ENCODE measurements at places on chromosomes 5 and 9.

GRCh38 chr5:59661954-59662615, 231.4 kb downstream of the PDE4D start:
- DNase-seq, result peak; percentile 70

DNA sequence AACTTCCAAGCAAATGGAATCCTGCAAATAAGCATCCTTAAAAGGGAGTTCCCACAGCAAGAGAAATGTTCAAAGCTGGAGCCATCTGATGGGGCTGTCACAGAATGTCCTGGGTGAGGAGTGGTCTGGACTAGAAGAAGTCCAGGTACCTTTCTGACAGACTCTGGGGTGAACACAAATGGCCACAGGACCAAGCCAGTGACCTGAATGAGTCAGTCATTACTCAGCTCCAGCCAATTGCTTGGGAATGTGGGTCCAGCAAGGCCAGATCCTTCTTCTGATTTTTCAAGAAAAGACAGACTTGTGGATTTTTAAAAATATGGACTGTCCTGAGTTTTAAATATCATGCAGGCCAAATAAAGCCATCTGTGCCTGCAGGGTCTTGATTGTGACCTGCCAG, 30.1 kb downstream of the GALNT10 start:
- DNase-seq, result no peak

DNA sequence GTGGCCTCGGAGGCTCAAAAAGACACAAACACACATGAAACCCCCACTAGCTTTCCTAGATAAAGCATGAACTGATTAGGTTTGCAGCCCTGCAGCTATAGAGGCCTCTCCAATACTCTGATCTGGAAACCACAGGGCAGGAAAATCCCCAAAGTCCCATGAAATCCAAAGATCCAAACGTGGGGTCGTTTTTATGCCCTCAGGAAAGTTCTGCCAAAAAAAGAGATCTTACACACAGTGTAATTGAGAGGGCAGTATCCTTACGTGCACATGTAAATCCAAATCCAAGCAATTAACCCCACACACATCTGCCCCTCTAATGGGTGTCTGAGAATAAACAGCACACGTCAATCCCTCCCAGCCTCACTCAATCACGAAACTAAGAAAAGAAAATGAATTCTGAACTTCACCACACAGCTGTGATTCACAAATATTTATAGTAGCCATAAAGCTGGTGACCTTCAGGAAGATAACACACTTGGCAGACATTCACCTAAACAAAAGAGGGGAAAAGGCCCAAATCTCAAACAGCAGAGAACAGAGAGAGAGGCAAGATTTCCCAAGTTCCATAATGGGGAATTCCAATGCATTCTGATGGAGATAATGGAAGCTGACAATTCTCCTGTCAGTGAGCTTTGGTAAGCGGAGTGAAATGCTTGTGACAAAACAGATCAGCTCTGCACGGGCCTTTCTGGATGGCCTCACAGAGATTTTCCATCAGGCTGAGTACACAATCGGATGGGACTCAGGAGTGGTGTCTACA, 114.2 kb downstream of the SEMA5A start:
- no peak for DNase-seq

- no peak for DNase-seq
Measured at GRCh38 chr9:94449486-94449885, 105.4 kb upstream of the PCAT7 start.

DNA sequence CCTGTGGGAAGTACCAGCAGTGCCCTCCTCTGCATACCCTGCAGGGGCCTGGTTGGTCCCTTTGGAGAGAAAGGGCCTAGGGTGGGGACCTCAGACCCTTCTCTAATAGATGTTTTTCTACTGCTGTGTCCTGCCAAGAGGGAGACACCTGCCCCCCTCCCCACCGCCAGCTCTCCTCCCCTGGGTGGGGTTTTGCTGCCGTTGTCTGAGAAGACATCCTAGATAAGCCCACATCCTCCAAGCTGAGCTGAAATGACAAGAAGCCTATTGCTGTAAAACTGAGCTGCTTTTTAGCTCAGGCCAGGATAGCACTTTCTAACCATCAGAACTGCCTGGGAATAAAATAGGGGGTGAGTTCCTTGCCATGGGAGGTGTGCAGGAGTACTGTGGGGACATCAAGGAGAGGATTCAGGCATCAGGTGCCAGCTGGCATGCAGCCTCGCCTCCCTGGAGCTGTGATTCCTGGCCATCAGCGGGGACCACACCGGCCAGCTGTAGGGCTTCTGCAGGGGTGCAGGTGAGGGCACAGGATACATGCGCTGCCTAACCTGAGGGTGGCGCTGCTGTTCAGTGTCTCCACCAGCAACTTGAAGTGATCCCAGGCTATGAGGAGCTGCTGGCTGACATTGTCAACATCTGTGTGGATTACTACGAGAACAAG, 37.9 kb downstream of the CYFIP2 start:
- DNase-seq, result no peak

DNA sequence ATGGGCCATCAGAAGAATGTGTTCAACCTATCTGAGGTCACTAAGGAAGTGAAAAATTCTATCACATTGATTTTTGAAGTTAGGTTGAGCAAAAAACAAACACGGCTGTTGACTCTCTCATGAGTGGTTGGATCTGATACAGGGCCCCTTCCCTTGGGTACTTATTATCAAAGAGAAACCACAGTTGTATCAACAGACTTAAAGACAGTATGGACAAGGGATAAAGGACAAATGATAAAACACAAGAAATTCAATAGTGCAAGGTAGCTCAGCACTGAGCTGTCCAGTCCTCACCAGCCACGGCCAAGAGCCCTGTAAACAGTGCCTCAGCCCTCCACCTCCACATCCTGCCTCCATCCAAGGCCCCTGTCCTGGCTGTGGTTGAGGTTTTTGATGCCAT, 86.9 kb downstream of the UBE2QL1 start:
- no peak for DNase-seq

GRCh38 chr9:15276328-15276938, 30.6 kb downstream of the TTC39B start:
- no peak for DNase-seq

DNA sequence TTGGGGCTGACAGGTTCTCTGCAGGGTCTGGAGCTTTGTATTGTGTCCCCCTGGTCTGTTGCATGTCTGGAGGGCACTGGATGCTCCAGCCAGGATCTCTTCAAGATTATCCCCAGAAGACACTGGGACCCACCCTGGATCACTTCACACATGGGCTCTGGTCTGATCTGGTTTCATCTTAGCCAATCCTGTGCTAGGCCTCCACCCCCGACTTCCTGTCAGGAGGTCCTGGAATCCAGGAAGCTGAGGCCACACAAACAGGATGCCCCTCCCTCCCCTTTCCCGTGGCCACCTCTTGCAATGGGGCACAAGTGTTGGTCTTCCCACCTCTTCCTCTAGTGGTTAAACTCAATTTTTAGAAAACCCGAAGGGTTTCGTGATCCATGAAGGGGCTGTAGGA, 242.6 kb upstream of the MVB12B start:
- DNase-seq, result no peak

GRCh38 chr9:26813247-26813646, 79.4 kb downstream of the CAAP1 start:
- no peak for DNase-seq

GRCh38 chr5:55232985-55233928, at the start of gene CCNO:
Gene CCNO, minus strand, starts transcription at chr5:55233608. Its CDS starts 85 bp downstream, at chr5:55233523.
- DNase-seq, result peak; percentile 83

DNA sequence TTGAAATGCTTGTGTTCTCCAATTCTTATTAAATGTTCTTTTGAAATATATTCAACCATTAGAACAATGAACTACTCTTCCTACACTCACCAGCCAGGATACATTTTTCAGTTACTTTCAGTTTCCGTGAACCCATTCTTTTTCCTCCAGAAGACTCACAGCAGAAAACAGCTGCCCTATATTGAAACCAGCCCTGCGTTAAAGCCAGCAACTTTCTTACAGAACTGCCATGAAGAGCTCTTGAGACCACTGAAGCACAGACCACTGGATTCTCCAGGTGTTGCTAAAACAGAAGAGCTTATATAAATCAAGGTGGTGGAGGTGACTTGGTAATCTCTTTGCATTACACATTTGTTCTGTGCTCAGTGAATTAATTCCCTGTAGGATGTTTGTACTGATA, 365.9 kb upstream of the C9orf72 start:
- no peak for DNase-seq

GRCh38 chr9:83209188-83209731, 146.3 kb upstream of the RASEF start:
- no peak for DNase-seq

- no peak for DNase-seq
Measured at GRCh38 chr5:115542651-115543364, 1.8 kb downstream of the FEM1C start.

- no peak for DNase-seq
Measured at GRCh38 chr9:137480686-137481683, 21.9 kb upstream of the NSMF start.

DNA sequence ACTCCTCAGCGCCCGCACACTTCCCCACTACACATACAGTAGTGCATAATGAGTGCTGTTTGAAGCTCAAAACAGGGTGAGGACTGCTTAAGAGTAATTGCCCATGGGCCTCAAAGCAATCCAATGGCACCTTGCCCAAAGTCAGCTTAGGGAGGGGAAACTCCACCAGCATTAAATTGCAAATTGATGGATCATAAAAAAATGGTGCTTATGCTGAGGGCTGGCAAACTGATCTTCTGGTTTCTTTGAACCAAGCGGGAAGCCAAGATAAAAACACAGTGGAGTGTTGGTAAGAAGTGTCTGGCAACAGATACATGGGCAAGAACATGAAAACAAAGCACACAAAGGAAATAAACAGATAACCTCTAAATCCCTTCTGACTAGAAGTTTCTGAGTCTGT, 28.0 kb downstream of the TLE1 start:
- DNase-seq, result no peak

Measured in NCI-H1930 (cell line).